Osteocyte (in vitro differentiated cells): ENCODE measurements at places on chromosomes 3 and 15.

DNA sequence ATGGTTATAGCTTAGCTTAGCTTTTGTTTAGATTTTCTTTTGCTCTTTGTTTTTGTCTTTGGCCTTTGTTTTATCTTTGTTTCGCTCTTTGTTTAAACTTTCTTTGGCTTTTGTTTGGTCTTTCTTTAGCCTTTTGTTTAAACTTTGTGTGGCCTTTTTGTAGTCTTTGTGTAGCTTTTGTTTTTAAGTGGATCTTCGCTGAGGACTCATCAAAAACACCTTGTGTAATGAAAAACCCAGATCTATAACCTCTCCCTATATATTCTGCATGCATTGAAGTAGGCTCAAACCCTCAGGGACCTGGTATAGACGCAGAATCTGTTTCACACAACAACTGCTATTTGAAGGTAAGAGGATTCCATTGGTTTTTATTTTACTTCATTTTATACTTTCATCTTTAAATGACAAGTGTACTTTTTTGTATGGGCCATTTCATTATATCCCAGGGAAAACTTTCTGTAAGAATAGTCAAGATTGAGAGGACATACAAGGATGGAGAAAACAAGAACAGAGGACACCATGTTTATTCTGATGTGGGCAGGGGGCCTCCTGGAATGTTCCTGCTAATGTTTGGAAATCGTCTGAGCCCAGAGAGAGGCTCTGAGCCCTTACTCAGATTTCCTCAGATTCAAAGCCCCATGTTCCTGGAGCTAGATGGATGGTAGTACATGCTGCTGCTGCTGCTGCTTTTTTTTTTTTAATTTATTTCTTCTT, at the start of gene MOBP:
Gene MOBP (plus strand): TSS at position 287 of the 714 bp plus-strand sequence. CDS start 34,390 bp downstream, outside the sequence.
- DNase-seq, result no peak

DNA sequence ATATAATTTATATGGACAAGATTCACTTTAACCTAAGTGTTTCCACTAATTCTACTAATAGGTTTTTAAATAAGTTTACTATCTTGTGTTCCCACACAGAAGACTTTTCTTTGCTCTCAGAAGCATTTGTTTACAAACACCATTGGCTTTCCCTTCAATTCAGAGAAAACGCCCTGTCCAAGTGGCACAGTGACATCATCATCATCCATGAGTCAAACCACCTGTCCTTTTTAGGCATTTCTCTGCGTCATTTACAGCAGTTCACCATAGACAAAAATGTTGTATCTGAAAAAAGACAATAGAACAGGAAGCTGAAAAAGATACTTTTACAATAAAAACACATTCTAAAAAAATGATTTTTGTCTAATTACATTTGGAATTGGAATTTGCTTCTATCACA, 9.3 kb upstream of the BCL2L10 start:
- no peak for DNase-seq

- no peak for DNase-seq
These were observed 165.2 kb downstream of the RORA start for GRCh38 chr15:61063875-61064320.

DNA sequence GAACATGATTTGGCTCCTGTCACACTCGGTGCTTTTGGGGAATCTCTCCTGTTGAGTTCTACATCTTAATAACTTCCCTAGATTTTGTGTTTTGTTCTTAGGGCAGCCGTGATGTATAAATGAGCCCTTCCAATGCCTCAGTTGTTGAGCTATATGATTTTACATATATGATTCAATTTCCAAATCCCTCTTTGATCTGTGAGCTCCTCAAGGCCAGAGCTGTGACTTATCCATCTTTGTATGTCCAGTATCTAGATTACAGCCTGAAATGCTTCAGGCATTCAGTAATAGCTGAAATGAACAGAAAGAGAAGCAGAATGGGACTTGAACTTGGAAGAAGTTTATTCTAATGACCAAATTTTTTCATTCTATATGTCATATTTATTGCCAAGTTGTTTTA, 26.6 kb downstream of the CGGBP1 start:
- DNase-seq, result no peak

GRCh38 chr3:99753268-99753975, 64.2 kb upstream of the CMSS1 start:
- no peak for DNase-seq

DNA sequence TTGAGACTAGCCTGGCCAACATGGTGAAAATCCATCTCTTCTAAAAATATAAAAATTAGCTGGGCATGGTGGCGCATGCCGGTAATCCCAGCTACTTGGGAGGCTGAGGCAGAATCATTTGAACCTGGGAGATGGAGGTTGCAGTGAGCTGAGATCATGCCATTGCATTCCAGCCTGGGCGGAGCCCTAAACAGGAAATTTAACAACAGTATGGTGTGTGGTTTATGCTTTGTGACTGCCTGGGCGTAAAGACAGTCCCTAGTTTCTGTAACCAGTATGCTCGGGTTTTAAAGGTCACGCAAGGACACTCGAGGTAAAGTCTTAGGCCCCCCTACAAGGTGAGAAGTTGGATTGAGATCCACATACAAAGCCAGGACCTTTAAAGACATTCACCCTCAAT, 43.3 kb downstream of the USP50 start:
- no peak for DNase-seq

- no peak for DNase-seq
These were observed 80.3 kb downstream of the TM4SF4 start for GRCh38 chr3:149554826-149555225.

DNA sequence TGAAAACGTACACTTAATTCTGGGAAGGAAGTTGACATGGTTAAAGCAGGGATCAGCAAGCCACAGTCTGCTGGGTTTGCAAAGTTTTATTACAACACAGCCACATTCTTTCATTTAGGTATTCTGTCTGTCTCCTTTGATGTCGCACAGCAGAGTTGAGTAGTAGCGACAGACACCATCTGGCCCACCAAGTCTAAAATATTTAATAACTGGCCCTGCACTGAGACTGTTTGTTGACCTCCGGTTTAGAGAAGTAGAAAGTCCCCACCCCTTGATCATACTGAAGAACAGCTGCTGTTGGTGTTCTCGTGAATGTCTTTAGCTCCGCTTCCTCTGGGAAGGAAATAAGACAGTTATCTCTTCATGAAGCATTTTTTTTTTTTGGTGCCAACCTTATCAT, 66.2 kb downstream of the MCTP2 start:
- no peak for DNase-seq

- DNase-seq, result no peak
These were observed 6.9 kb downstream of the SUCNR1 start for GRCh38 chr3:151880416-151880690.

GRCh38 chr15:62450061-62450460, 285.0 kb upstream of the C2CD4B start:
- no peak for DNase-seq

DNA sequence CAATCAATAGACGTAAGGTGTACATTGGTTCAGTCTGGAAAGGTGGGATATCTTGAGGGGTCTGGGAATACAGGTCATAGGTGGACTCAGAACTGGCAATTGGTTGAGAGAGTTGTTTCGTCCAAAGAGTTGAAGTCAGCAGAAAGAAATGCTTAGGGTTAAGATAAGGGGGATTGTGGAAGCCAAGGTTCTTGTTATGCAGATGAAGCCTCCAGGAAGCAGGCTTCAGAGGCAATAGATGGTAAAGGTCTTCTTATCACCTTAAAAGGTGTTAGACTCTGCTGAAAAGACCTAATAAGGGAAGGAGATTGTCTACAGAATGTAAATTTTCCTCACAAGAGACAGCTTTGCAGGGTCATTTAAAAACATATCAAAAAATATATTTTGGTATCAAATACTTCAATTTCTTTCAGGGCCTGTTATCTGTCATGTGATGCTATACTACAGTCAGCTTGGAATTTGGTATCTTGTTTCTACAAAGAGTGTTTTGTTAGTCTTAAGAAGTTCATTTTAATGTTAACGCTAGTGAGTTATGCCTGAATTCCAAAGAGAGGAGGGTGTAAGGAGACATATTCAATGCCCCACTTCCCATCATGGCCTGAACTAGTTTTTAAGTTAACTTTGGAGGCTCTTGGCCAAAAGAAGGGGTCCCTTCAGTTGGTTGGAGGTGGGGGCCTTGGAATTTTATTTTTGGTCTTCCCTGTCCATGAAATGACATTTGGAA, 378.2 kb upstream of the ROBO2 start:
- DNase-seq, result no peak

DNA sequence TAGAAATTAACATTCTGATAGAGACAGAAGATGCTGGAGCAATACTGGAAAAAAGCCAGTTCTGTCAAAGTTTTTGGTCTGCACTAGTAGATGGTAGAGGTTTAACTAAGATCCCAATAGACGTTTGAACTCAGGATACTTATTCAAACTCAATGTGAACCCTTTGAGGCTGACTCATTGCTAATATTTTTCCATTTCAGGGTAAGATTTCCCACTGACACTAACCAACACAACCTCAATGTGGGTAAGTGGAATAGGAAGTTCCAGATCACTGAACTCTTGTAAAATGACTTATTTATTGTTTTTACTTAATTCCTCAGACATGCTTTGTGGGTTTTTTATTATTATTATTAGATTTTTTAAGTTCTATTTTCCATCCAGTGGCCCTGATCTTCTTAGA, 1024.8 kb downstream of the EPHA3 start:
- DNase-seq, result no peak

DNA sequence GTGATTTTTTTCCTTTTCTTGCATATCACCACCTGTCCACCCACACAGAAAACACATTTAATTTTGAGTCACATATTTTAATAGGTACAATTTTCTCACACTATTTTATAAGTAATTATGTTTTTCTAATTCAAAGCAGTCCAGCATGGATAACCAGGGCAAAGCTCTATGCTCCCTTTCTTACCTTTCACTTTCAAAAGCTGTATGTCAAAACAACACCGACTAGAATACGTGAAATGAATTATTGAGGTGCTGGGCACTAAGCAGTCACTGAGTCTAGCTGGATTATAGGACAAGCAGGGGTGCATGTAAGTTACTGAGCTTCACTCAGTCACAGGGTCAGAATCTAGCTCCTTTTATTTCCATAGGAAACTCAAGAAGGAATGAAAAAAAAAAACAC, 60.6 kb downstream of the LSAMP start:
- no peak for DNase-seq

GRCh38 chr3:128297401-128298138, 144.3 kb downstream of the EEFSEC start:
- peak; percentile 84 for DNase-seq

GRCh38 chr3:24023197-24023596, 78.1 kb downstream of the NR1D2 start:
- no peak for DNase-seq

- DNase-seq, result no peak
These were observed 13.9 kb downstream of the PHLDB2 start for GRCh38 chr3:111872979-111873378.

DNA sequence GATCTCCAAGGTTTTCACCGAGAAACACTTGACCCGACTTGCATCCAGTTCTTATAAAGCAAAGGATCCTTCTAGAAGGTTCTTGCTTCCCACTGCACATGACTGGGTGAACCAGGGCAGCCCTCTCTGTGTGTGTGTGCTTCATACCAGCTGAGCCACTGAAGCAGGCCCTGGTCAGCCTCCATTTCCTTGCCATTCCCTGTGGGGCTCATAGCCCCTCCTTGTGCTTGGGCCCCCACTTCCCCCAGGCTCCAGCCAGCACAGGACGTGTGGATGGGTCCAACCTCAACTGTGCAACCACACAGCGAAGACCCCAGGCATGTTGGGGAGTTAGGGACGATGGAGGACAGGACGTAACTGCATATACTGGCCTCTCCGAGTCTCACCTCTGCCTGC, 15.5 kb downstream of the KLF15 start:
- peak; percentile 72 for DNase-seq

DNA sequence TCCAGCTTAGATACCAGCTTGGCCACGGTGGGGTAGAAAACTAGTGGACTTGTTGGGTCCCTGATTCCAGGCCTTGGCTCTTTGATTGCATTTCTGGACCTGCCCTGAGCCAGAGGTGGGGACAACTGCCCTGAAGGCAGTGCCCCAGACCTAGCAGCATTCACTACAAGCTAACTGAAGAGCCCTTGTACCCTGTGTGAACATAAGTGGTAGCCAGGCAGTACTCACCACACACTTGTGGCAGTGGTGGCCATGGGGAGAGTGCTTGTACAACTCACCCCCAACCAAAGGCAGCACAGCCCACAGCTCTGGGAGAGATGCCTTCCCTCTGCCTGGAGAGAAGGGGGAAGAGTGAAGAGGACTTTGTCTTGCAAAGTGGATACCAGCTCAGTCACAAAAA, 177.3 kb upstream of the NAALADL2 start:
- DNase-seq, result no peak

DNA sequence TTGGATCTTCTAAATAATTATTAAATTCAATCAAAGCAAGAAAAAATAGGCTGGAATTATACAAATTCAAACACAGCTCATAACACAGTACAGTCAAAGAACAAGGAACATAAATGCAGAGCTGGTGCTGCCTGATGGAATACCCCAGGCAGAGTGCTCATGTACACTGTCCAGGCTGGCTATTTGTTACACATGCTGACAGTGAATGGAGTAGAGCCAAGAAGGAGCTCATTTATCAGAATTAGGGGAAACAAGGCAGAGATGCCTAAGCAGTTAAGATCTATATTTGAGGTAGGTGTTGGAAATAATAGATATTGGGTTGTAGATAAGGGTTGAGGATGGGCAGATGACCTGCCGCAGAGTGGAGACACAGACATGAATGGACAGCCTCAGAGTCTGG, 788.2 kb upstream of the ARPP21 start:
- no peak for DNase-seq

DNA sequence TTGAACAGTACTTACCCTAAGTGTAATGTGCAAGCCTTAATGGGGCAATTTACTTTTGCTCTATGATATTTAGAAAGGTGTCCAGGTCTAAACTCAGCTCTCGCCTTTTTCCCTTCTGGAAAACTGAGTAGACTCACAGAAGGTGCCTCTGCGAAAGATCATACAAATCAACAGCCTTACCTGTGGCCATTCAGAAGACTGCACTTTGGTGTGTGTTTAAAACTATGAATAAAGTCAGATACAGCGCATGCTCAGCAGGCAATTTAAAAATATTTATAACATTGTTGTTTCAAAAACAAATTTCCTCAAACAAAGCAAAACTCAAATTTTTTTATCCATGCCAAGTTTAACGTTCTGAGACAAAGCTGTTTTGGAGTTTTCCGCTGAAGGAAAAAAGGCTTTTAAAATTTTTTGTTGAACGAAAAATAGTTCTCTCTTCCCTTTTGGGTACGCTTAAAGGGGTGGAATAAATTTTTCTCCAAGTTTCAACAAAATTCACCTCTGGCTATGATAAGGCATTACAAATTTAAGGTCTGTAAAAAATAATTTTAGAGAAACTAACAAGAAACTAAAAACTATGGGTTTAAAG, 156.3 kb downstream of the TIGIT start:
- no peak for DNase-seq

- no peak for DNase-seq
These were observed 44.6 kb downstream of the HDGFL3 start for GRCh38 chr15:83163032-83163431.

- no peak for DNase-seq
These were observed 1.3 kb downstream of the ACAP2 start for GRCh38 chr3:195441476-195441991.

- DNase-seq, result no peak
These were observed 31.3 kb downstream of the GATM start for GRCh38 chr15:45347033-45347432.

- DNase-seq, result no peak
These were observed 5.9 kb upstream of the ABHD10 start for GRCh38 chr3:111972891-111973290.
